ENCODE measurements at places on chromosomes 3 and 15. TPM values are rescaled to one million over a fixed set of nuclear protein-coding genes. Genes with fewer than 3 reads are reported as not detected.

GRCh38 chr3:4580346-4581123 lies 87.4 kb downstream of the ITPR1 start:
- no peak overlapping the region for H3K27ac ChIP-seq
- no peaks in the 10 kb centered on the region for H3K27me3 ChIP-seq
- no peak for DNase-seq
- H3K4me3 ChIP-seq, result no peak overlapping the region

DNA sequence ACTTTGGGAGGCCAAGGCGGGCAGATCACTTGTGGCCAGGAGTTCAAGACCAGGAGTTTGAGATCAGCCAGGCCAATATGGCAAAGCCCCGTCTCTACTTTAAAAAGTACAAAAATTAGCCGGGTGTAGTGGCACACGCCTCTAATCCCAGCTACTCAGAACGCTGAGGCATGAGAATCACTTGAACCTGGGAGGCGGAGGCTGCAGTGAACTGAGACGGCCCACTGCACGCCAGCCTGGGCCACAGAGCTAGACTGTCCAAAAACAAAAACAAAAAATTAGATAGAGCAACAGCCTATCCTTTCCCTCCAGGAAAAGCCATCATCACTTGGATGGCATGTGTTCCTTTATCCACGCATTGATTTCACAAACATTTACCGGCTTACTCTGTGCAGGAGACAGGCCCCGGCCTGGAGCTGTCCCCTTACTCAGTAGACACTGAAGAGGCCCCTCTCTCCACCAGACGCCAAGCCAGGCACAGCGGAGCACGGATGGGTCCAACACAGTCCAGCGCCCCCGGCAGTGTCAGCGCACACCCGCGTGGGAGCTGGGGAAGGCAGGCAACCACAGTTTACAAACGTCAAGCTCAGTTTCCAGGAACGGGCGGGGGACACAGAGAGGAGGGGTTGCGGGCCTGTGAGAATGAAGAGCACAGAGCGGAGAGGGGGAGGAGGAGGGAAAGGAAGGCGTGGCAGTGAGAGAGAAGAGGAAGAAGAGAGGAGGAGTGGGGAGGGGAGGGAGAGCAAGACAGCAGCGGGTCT lies 3.1 kb downstream of the GP5 start:
- peak overlapping the region; percentile 47 for H3K27ac ChIP-seq
- H3K4me3 ChIP-seq, result peak overlapping the region; percentile 55
- H3K27me3 ChIP-seq, result peaks cover 46% of the 10 kb centered on the region

Gene TMEM212
- not detected for total RNA-seq

DNA sequence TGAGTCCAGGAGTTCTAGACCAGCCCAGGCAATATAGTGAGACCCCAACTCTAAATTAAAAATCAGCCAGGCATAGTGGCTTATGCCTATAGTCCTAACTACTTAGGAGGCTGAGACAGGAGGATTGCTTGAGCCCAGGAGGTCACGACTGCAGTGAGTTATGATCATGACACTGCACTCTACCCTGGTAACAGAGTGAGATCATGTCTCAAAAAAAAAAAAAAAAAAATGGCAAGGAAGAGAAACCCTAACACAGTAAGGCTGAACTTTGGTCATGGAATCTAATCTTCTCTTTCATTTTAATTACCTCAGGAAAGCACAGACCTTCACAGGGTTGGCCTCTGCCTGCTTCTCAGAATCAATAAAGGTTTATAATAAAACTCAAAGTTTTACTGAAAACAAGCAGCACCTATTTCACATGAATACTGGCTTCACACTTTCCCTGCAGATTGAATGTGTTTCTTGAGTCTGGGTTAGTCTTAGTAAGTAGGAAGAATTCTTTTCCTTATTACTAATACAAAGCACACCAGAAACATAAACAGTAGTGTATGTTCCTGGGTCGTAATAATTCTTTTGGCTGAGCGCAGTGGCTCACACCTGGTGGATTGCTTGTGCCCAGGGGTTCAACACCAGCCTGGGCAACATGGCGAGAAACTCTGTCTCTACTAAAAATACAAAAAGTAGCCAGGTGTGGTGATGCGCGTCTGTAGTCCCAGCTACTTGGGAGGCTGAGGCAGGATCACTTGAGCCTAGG lies 11.6 kb upstream of the NR2C2 start:
- no peaks in the 10 kb centered on the region for H3K4me1 ChIP-seq
- DNase-seq, result no peak
- no peak overlapping the region for H3K27ac ChIP-seq
- H3K4me3 ChIP-seq, result no peak overlapping the region
- peaks cover 3% of the 10 kb centered on the region for H3K27me3 ChIP-seq
- no peaks in the 10 kb centered on the region for H3K36me3 ChIP-seq

DNA sequence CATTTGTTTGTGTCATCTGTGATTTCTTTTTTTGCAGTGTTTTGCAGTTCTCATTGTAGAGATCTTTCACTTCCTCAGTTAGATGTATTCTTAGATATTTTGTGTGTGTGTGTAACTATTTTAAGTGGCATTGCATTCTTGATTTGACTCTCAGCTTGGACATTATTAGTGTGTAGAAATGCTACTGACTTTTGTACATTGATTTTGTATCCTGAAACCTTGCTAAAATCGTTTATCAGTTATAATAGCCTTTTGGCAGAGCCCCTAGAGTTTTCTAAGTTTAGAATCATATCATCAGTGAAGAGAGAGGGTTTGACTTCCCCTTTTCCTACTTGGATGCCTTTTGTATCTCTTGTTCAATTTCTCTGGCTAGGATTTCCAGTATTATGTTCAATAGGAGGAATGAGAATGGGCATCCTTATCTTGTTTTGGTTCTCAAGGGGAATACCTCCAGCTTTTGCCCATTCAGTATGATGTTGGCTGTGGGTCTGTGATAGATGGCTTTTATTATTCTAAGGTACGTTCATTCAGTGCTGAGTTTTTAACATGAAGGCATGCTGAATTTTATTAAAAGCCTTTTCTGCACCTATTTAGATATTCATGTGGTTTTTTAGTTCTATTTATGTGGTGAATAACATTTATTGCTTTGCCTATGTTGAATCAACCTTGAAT lies 211.7 kb downstream of the MBNL1 start:
- H3K36me3 ChIP-seq, result no peaks in the 10 kb centered on the region
- H3K4me3 ChIP-seq, result no peak overlapping the region
- peaks cover 27% of the 10 kb centered on the region for H3K27me3 ChIP-seq
- no peak for DNase-seq
- no peaks in the 10 kb centered on the region for H3K4me1 ChIP-seq

Gene FGF12
- total RNA-seq, result not detected

DNA sequence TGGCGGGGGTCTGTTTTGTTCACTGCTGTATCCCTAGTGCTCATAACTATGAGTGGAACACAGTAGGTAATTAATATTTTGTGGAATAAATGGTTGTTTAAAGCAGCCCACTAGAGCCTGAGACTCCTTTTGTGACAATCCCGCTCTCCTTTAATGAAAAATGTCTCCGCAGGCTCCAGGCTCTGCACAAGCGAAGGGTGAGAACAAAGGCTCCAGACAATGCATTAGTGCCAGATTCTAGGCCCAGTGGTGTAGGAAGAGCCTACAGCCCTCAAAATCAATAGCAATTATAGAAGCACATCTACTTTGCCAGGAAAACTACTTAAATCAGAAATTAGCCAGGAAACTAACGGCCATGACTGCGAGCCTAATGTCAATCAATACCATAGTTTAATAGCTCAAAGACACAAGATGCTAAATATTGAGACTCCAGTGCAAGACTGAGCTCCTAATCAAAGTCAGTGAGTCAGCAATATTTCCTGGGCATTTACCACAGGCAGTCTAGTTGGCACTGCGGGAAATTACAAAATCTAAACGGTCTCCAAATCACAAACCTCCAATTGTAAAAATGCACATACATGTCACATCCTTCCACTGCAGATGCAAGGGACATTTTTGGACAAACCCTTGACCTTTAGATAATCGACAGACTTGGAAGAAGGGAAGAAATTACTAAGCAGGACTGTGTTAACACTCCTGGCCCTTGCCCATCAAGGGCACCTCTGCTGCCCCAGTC lies 2.3 kb downstream of the ANXA2 start:
- H3K27ac ChIP-seq, result no peak overlapping the region
- H3K4me1 ChIP-seq, result peaks cover 77% of the 10 kb centered on the region
- H3K27me3 ChIP-seq, result peaks cover 4% of the 10 kb centered on the region
- H3K4me3 ChIP-seq, result peak overlapping the region; percentile 26
- peaks cover 62% of the 10 kb centered on the region for H3K36me3 ChIP-seq
- no peak for DNase-seq

Gene IL5RA
- total RNA-seq, result not detected

Gene BNC1
- not detected for total RNA-seq

DNA sequence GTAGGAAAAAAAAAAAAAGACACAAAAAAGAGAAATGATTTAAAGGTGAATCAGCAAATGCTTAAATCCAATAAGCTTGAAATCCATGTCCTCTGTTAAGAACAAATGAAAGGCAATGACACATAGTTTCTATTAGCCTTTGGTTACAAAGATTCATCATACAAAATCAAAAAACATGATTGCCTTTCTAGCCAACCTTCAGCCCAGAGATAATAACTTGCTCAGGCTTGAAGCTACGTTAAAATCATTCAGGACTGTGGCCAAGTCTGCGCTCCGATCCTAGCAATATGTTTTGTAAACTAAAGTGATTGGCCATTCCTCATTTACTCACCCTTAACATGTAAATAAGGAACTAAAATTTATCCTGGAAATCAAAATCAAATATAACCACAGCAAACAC lies 556.7 kb downstream of the FGF12 start:
- H3K27ac ChIP-seq, result no peak overlapping the region
- no peaks in the 10 kb centered on the region for H3K36me3 ChIP-seq
- no peak for DNase-seq
- no peaks in the 10 kb centered on the region for H3K27me3 ChIP-seq
- H3K4me1 ChIP-seq, result no peaks in the 10 kb centered on the region
- no peak overlapping the region for H3K4me3 ChIP-seq

- H3K4me3 ChIP-seq, result no peak overlapping the region
- H3K36me3 ChIP-seq, result peaks cover 29% of the 10 kb centered on the region
- no peaks in the 10 kb centered on the region for H3K27me3 ChIP-seq
Observed at GRCh38 chr15:49918121-49918520, 200.9 kb downstream of the ATP8B4 start.

Gene MUC20
- 1.2 TPM for total RNA-seq

DNA sequence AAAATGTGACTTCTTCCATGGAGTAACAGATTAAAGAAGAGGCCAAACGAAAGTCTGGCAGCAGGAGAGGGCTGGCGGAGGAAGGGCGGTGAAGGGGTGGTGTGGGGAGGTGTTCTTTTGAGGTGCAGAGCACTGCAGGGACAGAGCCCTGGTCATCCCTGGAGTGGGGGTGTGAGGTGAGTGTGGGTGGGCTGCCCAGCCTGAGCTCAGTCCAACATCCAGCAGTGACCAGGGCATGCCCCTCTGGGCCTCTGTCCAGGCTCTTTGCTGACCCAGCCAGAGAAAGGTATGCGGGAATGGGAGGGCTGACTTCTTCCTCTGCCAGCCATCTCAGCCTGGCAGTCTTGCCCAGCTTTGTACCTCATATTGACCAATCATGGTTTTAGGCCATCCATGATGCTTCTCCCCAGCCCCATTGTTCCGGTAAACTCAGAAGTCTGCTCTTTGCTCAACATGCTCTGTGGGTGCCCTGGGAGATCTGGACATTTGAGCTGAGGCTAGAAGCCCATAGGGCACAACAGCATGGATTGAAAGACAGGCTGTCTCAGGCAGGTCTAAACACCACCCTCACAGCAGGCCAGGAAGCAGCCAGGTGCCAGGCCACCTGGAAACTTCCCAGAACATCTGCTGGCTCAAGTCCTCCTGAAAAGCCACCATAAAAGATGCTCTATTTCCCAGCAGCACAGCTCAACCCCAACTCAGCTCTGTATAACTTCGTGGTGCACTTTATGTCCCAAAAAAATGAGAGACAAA lies 25.9 kb upstream of the CXCR6 start:
- no peak for DNase-seq
- H3K36me3 ChIP-seq, result peaks cover 44% of the 10 kb centered on the region
- H3K4me1 ChIP-seq, result peaks cover 40% of the 10 kb centered on the region
- no peak overlapping the region for H3K27ac ChIP-seq

DNA sequence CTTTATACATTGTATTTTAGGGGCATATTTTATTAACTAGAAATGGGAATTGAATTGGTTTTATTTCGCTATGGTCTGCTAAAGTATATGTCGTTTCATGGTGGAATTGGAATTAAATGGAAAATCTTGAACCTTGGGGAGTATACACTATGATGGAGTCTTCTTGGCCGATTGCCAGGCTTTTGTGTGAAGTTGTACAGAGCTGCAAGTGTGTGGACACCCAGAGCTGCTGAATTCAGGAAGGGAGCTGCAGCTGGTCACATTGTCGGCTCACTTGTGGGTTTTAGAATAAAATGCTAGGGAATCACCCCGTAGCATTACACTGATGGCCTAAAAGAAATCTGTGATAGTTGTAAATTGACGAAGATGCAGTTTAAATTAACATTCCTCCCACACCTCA lies 35.1 kb downstream of the USP3 start:
- H3K27me3 ChIP-seq, result no peaks in the 10 kb centered on the region
- H3K36me3 ChIP-seq, result peaks cover 51% of the 10 kb centered on the region

- no peak overlapping the region for H3K27ac ChIP-seq
- H3K4me3 ChIP-seq, result no peak overlapping the region
- no peak for DNase-seq
- no peaks in the 10 kb centered on the region for H3K27me3 ChIP-seq
- peaks cover 7% of the 10 kb centered on the region for H3K4me1 ChIP-seq
Observed at GRCh38 chr3:156770699-156771414, 55.3 kb upstream of the LEKR1 start.

GRCh38 chr3:31165399-31165860 lies 271.0 kb upstream of the GADL1 start:
- no peak for DNase-seq
- no peaks in the 10 kb centered on the region for H3K36me3 ChIP-seq
- no peak overlapping the region for H3K4me3 ChIP-seq
- no peaks in the 10 kb centered on the region for H3K4me1 ChIP-seq
- no peak overlapping the region for H3K27ac ChIP-seq
- H3K27me3 ChIP-seq, result no peaks in the 10 kb centered on the region

- H3K4me1 ChIP-seq, result no peaks in the 10 kb centered on the region
- H3K36me3 ChIP-seq, result no peaks in the 10 kb centered on the region
- no peak overlapping the region for H3K4me3 ChIP-seq
- no peak for DNase-seq
- no peak overlapping the region for H3K27ac ChIP-seq
Observed at GRCh38 chr3:190094160-190094718, 26.5 kb downstream of the P3H2 start.

DNA sequence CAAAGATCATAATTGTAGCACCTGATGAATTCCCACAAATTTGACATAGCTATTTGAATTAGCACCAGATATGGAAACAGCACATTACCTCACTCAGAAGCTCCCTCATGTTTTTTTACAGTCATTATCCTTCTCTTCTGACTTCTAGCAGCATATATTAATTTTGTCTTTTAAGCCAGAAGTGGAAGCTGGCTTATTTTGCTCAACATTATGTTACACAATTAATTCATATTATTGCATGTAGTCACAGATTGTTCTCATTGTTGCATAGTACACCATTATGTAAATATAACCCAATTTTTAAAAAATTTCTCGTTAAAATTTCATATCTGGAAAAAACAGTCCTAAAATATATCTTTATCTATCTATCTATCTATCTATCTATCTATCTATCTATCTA lies 762.3 kb downstream of the TUSC7 start:
- no peak overlapping the region for H3K4me3 ChIP-seq
- no peaks in the 10 kb centered on the region for H3K4me1 ChIP-seq
- no peaks in the 10 kb centered on the region for H3K36me3 ChIP-seq
- no peaks in the 10 kb centered on the region for H3K27me3 ChIP-seq
- no peak overlapping the region for H3K27ac ChIP-seq
